ENCODE measurements at places on chromosomes 12 and 14.

GRCh38 chr12:19036673-19037357 is 92.7 kb upstream of the PLEKHA5 start:
- no peak for ATAC-seq

DNA sequence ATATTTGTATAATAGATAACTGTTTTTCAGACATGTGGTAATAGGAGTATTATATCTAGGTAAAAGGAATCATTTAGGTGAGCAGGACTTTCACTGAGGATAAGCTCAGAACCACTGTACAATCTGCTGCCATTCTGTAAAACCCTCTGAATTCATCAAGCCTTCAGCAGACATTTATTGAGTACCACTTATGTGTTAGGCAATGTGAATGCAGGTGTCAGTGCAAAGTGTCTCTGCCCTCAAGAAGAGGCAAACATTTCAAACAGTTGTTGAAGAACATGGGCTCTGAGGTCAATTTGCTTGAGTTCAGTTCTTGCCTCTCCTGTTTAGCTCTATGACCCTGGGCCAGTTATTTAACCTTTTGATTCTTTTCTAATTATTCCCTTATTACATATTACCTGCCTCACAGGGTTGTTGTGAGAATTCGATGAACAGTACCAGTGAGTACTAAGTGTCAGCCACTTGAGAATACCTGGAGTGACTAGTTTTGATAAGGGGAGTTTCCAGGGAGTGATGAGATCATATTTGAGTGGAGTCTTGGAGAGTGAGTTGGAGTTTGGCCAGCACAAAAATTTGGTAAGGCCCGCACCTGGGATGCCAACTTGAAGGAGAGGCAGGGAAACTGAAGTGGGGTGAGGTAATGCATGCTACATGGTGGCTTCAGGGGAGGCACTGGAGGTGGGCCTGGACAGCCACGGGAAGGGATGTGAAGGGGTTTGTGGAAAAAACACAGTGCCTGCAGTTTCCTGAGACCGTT is 33.7 kb downstream of the RASSF8 start:
- ATAC-seq = no peak

GRCh38 chr12:116624516-116624915 is 65.3 kb downstream of the MAP1LC3B2 start:
- ATAC-seq = no peak

GRCh38 chr12:32126720-32127119 is 20.1 kb downstream of the BICD1 start:
- no peak for ATAC-seq

GRCh38 chr12:109757671-109758265 is 44.1 kb downstream of the FAM222A start:
- no peak for ATAC-seq

- no peak for ATAC-seq
Observed at GRCh38 chr14:87894920-87895319, 98.1 kb downstream of the GALC start.

GRCh38 chr12:2052826-2053678 is at the start of gene CACNA1C:
Gene CACNA1C, plus strand, starts transcription at chr12:2052987. Its CDS starts 576 bp downstream, at chr12:2053563.
- peak; percentile 65 for ATAC-seq

GRCh38 chr12:19588951-19589350 is 149.7 kb downstream of the AEBP2 start:
- no peak for ATAC-seq

- ATAC-seq = no peak
Observed at GRCh38 chr14:36807727-36808126, 146.1 kb downstream of the PAX9 start.

- no peak for ATAC-seq
Observed at GRCh38 chr14:61653507-61653906, 41.8 kb upstream of the HIF1A start.

GRCh38 chr12:88957358-88957757 is 377.1 kb upstream of the KITLG start:
- ATAC-seq = peak; percentile 33

- no peak for ATAC-seq
Observed at GRCh38 chr12:14828892-14829291, 14.4 kb downstream of the ART4 start.

GRCh38 chr12:3976351-3976938 is 103.2 kb upstream of the PARP11 start:
- ATAC-seq = no peak

DNA sequence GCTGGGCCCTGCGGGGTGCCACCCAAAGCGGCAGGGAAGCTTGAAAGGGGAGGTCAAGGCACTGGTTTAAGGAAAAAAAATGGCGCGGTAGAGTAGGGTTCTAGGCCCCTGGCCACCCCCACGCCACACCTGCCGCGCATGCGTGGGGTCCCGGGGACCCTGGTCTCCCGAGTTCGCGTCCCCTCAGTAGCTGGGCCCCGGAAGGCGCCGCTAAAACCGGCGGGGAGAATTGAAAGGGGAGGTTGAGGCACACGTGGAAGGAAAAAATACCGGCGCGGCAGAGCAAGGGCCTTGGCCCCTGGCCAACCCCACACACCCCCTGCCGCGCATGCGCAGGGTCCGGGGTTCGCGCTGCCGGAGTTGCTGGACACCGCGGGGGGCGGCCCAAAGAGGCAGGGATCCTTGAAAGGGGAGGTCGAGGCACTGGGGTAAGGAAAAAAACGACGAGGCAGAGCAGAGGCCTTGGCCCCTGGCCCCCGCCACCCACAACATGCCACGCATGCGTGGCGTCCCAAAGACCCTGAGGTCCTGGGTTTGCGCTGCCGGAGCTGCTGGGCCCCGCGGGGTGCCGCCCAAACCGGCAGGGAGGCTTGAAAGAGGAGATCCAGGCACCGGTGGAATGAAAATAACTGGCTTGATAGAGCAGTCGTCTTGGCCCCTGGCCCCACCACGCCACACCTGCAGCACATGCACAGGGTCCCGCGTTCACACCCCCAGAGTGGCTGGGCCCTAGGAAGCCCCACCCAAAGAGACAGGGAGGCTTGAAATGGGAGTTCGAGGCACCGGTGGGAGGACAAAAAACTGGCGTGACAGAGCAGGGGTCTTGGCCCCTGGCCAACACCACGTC is 314.5 kb downstream of the ALG10 start:
- no peak for ATAC-seq

GRCh38 chr12:46686267-46686942 is 139.4 kb downstream of the SLC38A4 start:
- no peak for ATAC-seq

- no peak for ATAC-seq
Observed at GRCh38 chr12:100164153-100164704, 21.6 kb upstream of the BLTP3B start.

DNA sequence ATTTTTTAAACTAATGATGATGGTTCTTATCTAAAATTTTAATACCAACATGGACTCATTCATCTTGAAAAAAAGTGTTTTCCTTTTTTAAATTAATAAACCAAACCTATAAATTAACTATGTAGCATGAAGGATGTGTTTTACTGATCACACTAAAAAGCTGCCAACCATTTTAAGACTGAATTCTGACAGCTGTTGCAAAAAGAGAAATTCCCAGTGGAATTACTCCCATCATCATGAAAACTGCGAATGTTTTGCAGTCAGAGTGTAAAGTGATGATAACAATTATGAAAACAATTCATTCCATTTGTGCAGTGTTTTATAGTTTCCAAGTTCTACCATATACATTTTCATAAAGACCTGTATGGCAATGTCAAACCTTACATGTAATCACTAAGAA is 232.8 kb downstream of the SLC2A13 start:
- no peak for ATAC-seq

DNA sequence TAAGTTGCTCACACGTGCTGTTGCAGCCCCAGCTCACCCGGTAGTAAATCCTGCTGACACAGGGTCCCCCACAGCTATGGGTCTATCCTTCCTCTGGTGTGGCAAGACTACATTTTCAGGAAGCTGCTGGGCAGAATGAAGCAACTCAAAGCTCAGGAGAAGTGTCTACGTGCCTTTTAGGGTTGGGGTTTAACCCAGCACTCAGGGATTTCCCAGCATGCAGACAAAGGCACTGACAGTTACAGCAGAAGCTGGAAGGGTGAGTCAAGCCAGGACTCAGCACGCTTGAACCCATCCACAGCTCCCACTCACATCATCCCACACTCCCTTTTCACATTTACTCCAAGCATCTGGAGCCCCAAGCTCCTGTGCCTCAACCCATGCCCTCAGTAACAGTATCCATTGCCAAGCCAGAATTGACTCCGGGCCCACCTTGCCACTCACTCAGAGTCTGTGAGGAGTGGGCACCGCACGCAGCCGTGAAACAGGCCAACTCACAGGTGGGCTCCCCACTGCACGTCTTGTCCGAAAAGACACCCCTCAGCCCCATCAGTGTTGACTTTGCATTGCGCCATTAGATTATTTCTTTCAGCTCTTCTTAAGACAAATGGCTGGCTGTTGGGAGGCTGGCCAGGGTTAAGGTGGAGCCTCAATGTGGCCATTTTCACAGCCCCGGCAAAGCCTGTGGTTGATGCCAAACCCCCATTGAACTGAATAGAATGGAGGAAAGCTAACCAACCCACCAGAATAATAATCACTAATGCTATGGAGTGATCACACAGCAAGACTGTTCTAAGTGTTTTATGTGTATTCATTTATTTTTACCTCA is 59.6 kb downstream of the ZFP36L1 start:
- ATAC-seq = no peak

- ATAC-seq = no peak
Observed at GRCh38 chr14:61640158-61641136, 54.9 kb upstream of the HIF1A start.

GRCh38 chr12:97597031-97597751 is 134.6 kb downstream of the RMST start:
- ATAC-seq = no peak

- ATAC-seq = no peak
Observed at GRCh38 chr12:67876305-67876915, 112.8 kb upstream of the IFNG-AS1 start.

DNA sequence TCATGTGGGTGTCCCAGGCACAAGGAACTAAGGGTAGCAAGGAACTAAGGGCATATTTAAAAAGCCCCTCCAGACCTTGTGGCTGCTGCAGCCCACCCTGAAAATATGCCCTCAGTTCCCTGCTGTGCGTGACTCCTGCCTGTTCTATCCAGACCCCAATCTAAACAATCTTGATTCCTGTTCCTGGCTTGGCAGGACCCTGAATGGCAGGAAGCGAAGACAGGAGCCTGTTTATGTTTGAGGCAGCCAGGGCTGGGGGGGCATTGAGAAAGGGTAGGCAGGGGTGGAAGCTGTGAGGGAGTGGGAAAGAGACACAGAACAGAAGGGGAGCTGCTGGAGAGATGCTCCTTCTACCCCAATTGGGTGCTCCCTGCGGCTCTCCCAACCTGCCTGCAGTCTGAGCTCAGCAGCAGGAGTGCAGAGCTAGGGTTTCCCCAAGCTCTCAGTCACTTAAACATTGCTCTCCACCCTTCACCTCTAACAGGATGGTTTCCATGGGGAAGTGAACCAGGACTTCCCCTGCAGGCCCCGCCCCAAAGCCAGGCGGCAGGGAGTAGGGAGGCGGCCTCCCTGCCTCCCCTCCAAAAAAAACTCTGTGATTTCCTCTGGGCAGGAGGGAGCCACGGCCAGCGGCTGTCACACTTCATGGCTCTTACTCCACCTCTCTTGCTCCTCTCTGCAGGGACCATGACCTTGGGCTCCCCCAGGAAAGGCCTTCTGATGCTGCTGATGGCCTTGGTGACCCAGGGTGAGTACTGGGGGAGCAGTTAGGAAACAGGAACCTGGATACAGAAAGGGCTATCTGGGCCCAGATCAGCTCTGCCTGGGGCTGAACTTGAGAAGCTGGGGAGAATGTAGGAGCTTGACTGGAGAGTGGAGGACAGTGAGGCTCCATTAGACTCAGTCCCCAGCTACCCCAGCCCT is 4.7 kb downstream of the ACVRL1 start:
- peak; percentile 45 for ATAC-seq

- ATAC-seq = no peak
Observed at GRCh38 chr12:122187466-122187865, 4.5 kb downstream of the LRRC43 start.

GRCh38 chr14:101132051-101132571 is 228.6 kb upstream of the RTL1 start:
- no peak for ATAC-seq

DNA sequence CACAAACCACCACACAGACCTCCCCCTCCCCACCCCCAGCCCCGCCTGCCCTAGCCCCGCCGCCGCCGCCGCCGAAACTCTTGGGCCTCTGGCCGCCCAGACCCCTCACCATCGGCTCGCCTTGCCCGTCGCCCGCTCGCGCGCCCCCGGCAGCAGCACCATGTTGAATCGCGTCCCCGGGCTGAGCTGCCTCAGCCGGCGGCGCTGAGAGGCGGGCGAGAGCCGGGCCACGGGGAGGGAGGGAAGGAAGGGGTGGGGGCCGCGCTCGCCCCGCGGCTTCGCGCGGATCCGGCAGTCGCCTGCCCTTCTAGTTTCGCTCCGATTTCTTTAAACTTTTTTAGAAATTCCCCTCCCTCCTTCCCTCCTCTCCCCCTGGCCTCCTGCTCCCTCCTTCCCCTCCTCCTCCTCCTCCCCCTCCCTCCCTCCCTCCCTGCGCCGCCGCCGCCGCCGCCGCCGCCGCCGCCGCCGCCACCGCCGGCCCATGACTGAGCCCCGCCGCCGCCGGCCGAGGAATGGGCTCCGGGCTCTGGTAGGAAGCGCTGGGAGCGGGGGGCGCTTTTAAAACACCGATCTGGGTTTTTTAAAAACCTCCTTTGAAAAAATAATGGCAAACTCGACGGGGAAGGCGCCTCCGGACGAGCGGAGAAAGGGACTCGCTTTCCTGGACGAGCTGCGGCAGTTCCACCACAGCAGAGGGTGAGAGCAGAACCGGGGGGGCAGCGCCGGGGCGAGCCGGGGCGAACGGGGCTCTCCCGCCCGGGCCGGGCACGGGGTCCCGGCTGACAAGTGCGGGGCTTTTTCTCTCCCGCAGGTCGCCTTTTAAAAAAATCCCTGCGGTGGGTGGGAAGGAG is at the start of gene ARID2:
TSS of gene ARID2 (plus strand) at position 474 of the 851 bp plus-strand sequence. CDS start at position 605, 131 bp downstream.
- peak; percentile 32 for ATAC-seq

GRCh38 chr14:92459950-92460421 is 53.6 kb upstream of the RIN3 start:
- ATAC-seq = no peak

DNA sequence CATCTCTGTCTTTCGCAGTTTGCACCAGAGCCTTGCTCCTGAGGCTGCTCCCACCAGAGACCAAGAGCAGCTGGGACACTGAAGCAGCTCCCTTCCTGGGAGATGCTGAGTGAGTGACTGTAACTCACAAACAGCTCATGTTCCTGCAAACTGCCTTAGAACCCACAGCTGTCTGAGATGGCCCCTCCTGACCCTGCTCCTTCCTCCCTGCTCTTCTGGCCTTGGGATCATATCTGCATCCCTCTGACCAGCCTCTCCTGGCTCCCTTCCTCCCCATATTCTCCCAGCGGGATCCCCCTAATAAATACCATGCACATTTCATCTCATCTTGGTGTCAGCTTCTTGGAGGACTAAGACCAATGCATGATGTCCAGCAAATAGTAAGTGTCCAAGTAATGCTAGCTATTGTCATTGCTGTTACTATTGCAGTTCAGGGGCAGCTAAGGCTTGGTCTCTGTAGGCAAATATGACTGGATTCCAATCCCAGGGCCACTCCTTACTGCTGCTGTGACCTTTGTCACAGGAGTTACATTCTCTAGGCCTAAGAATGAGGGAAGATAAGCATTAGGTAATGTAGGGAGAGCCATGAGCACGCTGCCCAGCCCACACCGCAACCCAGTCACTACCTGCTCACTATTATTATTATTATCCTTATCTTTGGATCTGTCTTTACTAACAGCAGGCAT is 47.9 kb downstream of the SYNE3 start:
- no peak for ATAC-seq

- ATAC-seq = no peak
Observed at GRCh38 chr12:116067892-116068291, 209.6 kb downstream of the MED13L start.
